Colonic mucosa (tissue), 4 donors: ENCODE measurements at places on chromosomes 7 and 10. TPM values are rescaled to one million over a fixed set of nuclear protein-coding genes. Genes with fewer than 3 reads are reported as not detected.

GRCh38 chr7:57399251-57399940, 50.6 kb upstream of the ZNF716 start:
- DNase-seq: no peak
- no peaks in the 10 kb centered on the region for H3K27me3 ChIP-seq
- H3K27ac ChIP-seq: no peak overlapping the region
- no peaks in the 10 kb centered on the region for H3K4me1 ChIP-seq
- no peaks in the 10 kb centered on the region for H3K36me3 ChIP-seq

GRCh38 chr7:15555381-15555859, 6.4 kb downstream of the AGMO start:
- no peaks in the 10 kb centered on the region for H3K4me1 ChIP-seq
- H3K27ac ChIP-seq: no peak overlapping the region
- no peak overlapping the region for H3K4me3 ChIP-seq
- no peaks in the 10 kb centered on the region for H3K36me3 ChIP-seq
- no peaks in the 10 kb centered on the region for H3K27me3 ChIP-seq
- no peak for DNase-seq

DNA sequence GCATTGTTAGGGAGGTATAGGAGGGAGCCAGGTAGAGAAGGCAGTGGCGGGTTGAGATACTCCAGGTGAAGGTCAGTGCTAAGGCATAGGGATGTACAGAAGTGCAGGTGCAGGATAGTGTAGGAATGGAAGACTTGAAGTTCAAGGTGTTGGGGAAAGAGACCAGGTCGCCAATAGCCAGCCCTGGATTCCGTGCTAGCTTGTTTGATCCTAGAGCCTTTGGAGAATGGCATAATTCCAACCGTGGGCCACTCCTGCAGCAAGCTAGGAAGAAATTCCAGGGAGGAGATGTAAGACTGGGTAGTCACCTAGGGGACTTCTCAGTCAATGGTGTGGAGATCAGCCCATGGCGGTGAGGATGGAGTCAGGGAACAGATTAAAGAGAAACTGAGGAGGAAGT, 272.7 kb downstream of the RPS24 start:
- peak; percentile 13 for DNase-seq
- H3K27me3 ChIP-seq: no peaks in the 10 kb centered on the region
- no peak overlapping the region for H3K4me3 ChIP-seq
- no peak overlapping the region for H3K27ac ChIP-seq
- no peaks in the 10 kb centered on the region for H3K4me1 ChIP-seq
- no peaks in the 10 kb centered on the region for H3K36me3 ChIP-seq

Gene PCLO
- 6.9 TPM for total RNA-seq

Gene KLF14
- total RNA-seq: not detected

Gene PLCE1
- total RNA-seq: 45.5 TPM

DNA sequence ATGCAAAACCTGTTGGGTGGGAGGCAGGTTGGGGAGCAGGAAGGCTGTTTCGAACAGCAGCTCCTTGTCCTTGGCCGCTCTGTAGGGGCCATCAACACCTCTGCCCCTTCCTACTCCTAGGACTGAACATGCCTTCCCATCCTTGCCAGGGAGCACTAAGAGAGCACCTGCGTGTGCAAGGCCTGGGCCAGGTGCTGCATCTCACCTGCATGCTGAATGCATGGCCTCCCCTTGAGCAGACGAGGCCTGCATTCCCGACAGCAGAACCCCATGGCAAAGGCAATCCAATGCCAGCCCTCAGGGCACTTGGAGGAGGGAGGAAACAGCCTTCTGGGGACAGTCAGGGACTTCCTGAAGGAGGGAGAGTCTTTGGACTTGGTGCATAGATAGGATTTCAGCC, 11.0 kb downstream of the VSIR start:
- H3K27ac ChIP-seq: no peak overlapping the region
- DNase-seq: no peak
- no peaks in the 10 kb centered on the region for H3K27me3 ChIP-seq

- no peaks in the 10 kb centered on the region for H3K4me1 ChIP-seq
- no peak for DNase-seq
- no peak overlapping the region for H3K27ac ChIP-seq
- no peaks in the 10 kb centered on the region for H3K27me3 ChIP-seq
These were observed 145.4 kb upstream of the ASAH2 start for GRCh38 chr10:50396491-50397311.

Gene RSPH10B
- total RNA-seq: not detected

Gene CLDN4
- total RNA-seq: 568 TPM

- no peaks in the 10 kb centered on the region for H3K27me3 ChIP-seq
- no peak for DNase-seq
- no peaks in the 10 kb centered on the region for H3K4me1 ChIP-seq
- H3K4me3 ChIP-seq: no peak overlapping the region
- no peaks in the 10 kb centered on the region for H3K36me3 ChIP-seq
- H3K27ac ChIP-seq: no peak overlapping the region
These were observed 569.9 kb upstream of the C7orf33 start for GRCh38 chr7:148020679-148021078.

DNA sequence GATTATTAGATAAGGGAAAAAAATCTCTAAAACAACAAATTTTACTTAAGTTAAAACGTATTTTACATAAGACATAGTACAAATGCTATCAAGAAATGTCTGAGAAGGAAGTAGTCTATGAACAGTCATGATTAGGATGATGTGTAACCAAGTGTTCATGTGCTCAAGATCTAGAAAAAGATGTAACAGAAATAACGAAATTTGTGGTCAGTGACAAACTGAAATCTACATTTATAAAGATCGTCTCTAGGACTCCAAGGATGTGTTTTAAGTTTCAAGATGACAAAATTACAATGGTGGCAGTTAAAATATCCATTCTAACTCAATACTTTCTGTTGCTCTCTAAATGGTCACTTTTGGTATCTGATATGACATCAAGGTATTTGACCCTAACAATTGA, 17.2 kb downstream of the PPP3CB start:
- H3K27ac ChIP-seq: no peak overlapping the region
- no peak for DNase-seq
- H3K27me3 ChIP-seq: no peaks in the 10 kb centered on the region

Gene EN2
- total RNA-seq: not detected

Gene NEUROG3
- total RNA-seq: 3.1 TPM

GRCh38 chr7:3892686-3893085, 591.6 kb downstream of the SDK1 start:
- no peaks in the 10 kb centered on the region for H3K36me3 ChIP-seq
- no peak overlapping the region for H3K27ac ChIP-seq
- DNase-seq: no peak
- H3K4me3 ChIP-seq: no peak overlapping the region
- no peaks in the 10 kb centered on the region for H3K27me3 ChIP-seq

Gene KIAA1217
- total RNA-seq: 61.2 TPM

DNA sequence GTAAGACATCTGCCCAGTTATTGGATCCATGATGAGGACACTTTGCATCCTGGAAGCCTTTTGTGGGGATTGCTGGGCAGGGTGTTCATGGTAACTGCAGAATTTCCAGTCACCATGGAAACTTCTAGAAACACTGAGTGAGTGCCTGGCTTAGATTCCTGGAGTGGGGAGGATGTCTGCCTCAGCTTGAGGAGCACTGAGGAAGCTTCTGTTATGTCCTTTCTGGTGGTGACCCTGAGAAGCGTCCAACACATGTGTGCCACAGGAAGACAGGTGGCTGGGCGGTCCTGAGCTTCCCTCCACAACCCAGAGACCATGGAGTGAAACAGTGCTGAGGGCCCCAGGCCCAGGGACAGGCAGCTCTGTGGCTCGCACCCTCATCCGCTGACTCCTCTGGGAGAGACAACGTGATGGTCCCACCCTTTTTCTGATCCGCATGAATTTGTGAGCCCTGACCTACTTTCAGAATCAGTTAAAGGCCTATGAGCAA, 191.8 kb upstream of the CXCL12 start:
- H3K36me3 ChIP-seq: no peaks in the 10 kb centered on the region
- no peak overlapping the region for H3K27ac ChIP-seq
- DNase-seq: no peak
- H3K4me3 ChIP-seq: no peak overlapping the region

DNA sequence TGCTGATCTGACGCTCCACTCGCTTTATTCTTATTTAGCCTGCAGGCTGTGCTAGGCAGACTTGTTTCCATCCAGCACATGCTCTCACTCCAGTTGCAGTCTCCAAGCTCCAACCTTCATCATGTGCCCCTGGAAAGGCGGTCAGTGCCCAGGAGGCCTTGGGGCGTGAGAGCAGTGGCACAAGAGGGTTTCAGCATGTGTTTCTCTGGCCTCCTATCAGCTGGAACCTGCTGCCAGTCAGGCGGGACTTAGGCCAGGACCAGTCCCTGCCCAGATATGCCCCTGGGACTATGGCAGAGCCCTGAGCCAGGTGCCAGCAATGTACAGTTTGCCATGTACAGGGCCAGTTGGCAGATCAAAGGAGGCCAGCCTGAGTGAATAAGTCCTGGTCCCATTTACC, 330.2 kb upstream of the FZD1 start:
- H3K4me3 ChIP-seq: no peak overlapping the region
- no peak overlapping the region for H3K27ac ChIP-seq
- no peaks in the 10 kb centered on the region for H3K27me3 ChIP-seq
- no peak for DNase-seq

DNA sequence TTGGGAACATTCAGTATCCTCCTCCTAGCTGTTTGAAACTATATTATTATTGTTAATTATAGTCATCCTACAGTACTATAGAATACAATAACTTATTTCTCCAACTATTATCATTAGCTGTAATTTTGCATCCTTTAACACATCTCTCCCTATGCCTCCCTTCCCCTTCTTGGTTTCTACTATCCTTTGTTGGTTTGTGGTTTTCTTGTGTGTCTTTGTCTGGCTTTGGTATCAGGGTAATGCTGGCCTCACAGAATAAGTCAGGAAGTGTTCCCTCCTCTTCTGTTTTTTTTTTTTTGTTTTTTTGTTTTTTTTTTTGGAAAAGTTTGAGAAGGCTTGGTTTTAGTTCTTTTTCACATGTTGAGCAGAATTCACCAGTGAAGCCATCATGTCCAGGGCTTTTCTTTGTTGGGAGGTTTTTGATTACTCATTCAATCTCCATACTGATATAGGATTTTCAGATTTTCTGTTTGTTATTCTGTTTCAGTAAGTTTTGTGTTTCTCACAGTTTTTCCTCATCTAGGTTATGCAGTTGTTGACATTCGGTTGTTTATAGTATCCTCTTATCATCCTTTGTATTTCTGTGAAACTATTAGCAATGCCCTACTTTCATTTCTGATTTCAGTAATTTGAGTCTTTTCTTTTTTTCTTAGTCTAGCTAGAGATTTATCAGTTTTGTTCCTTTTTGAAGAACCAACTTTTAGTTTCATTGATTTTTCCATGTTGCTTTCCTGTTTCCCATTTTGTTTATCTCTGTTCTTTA, 21.6 kb downstream of the C1GALT1 start:
- H3K4me3 ChIP-seq: no peak overlapping the region
- H3K27me3 ChIP-seq: no peaks in the 10 kb centered on the region
- no peaks in the 10 kb centered on the region for H3K36me3 ChIP-seq
- peaks cover 7% of the 10 kb centered on the region for H3K4me1 ChIP-seq
- H3K27ac ChIP-seq: no peak overlapping the region
- DNase-seq: no peak

GRCh38 chr10:132541601-132542011, 4.0 kb downstream of the INPP5A start:
- H3K27ac ChIP-seq: no peak overlapping the region
- DNase-seq: no peak
- no peak overlapping the region for H3K4me3 ChIP-seq
- peaks cover 7% of the 10 kb centered on the region for H3K4me1 ChIP-seq
- H3K27me3 ChIP-seq: no peaks in the 10 kb centered on the region

- no peak for DNase-seq
- no peak overlapping the region for H3K4me3 ChIP-seq
- no peaks in the 10 kb centered on the region for H3K27me3 ChIP-seq
- H3K4me1 ChIP-seq: no peaks in the 10 kb centered on the region
- H3K36me3 ChIP-seq: no peaks in the 10 kb centered on the region
These were observed 8.7 kb upstream of the OPALIN start for GRCh38 chr10:96367470-96367869.

GRCh38 chr10:54091237-54091636, 709.8 kb downstream of the PCDH15 start:
- DNase-seq: no peak
- no peaks in the 10 kb centered on the region for H3K4me1 ChIP-seq
- no peaks in the 10 kb centered on the region for H3K36me3 ChIP-seq
- H3K27ac ChIP-seq: no peak overlapping the region
- no peaks in the 10 kb centered on the region for H3K27me3 ChIP-seq

Gene SPDYE9
- total RNA-seq: not detected

GRCh38 chr7:98136423-98136822, 29.8 kb downstream of the LMTK2 start:
- no peak for DNase-seq
- H3K27me3 ChIP-seq: no peaks in the 10 kb centered on the region
- no peak overlapping the region for H3K27ac ChIP-seq
- H3K36me3 ChIP-seq: no peaks in the 10 kb centered on the region
- peaks cover 20% of the 10 kb centered on the region for H3K4me1 ChIP-seq

DNA sequence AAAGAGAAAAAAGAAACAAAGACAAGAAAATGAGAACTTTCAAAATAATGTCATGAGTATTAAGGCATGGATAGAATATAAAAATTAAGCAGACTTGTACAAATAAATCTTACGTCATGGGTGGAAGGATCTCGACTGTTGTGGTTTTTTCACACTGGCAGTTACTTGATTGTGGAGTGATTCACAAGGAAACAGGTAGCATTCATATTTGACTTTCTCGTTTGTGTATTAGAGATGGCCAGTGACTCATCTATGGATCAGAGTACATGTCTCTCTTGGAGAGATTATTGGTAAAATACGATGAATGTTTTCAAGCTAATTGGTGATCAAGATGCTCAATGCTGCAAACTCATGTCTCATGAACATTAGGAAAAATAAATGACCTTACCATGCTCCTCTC, 564.3 kb downstream of the GATA3 start:
- DNase-seq: no peak
- peaks cover 4% of the 10 kb centered on the region for H3K4me1 ChIP-seq
- H3K36me3 ChIP-seq: no peaks in the 10 kb centered on the region
- no peak overlapping the region for H3K4me3 ChIP-seq
- H3K27me3 ChIP-seq: no peaks in the 10 kb centered on the region

DNA sequence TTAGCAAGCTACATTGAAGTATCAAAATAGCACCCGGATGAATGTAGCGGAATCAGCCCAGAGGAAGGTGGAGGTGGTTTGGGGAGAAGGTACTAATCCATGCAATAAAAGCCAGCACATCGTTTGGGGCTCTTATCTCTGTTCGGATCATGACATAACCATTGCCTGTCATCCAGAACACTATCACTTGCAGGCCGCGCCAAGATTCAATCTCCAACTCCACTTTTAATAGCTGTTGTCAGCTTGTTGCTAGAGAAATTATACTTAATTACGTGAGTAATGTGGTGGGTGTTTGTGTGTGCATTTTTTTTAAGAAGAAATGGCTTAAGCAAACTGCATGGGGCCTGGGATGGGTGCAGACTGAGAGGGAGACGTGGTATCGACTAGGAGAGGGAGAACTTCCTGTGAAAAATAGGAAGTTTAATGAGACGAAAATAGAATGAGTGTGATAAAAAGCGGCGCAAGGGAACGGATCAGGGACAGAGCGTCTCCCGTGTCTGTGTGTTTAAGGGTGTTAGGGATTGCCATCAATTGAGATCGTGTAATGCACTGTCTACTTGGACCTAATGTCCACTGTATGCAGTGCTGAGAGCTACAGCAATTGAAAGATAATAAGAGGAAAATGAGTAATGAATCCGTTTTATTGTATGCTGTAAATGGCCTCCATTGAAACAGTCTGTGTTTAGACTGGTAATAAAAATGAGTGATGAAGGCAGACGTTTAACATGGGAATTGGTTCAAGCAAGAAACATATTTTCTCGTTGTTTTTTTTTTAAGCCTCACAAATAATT, 27.6 kb upstream of the SFMBT2 start:
- no peak overlapping the region for H3K4me3 ChIP-seq
- no peaks in the 10 kb centered on the region for H3K4me1 ChIP-seq
- H3K27ac ChIP-seq: no peak overlapping the region
